Stimulated activated CD8-positive, alpha-beta memory T cell treated with anti-CD3 and anti-CD28 coated beads, Interleukin-15, amount 100 ng/mL, for 1 hour (primary cell): ENCODE measurements at places on chromosomes 7 and 10.

- no peak for DNase-seq
Observed at GRCh38 chr10:117000580-117000979, 4.4 kb downstream of the SHTN1 start.

DNA sequence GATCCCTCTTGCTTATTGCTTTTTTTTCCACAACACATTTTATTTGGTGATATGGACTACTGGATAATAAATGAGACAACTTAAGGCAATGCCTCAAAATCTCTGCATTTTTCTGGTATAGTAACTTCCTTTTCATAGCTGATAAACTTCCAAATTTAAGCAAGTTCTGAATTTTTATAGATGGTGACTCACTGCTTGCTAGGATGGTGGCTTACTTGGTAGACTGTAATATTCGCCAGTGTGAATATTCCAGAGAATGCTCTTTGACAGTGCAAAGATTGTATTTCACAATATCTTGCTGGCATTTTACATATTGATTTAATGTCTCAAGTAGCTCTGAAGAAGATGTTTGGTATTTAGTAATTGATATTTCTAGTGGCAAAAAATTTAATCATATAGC is 472.4 kb downstream of the TFEC start:
- no peak for DNase-seq

GRCh38 chr10:70592746-70593512 is 9.6 kb downstream of the PRF1 start:
- DNase-seq = no peak

DNA sequence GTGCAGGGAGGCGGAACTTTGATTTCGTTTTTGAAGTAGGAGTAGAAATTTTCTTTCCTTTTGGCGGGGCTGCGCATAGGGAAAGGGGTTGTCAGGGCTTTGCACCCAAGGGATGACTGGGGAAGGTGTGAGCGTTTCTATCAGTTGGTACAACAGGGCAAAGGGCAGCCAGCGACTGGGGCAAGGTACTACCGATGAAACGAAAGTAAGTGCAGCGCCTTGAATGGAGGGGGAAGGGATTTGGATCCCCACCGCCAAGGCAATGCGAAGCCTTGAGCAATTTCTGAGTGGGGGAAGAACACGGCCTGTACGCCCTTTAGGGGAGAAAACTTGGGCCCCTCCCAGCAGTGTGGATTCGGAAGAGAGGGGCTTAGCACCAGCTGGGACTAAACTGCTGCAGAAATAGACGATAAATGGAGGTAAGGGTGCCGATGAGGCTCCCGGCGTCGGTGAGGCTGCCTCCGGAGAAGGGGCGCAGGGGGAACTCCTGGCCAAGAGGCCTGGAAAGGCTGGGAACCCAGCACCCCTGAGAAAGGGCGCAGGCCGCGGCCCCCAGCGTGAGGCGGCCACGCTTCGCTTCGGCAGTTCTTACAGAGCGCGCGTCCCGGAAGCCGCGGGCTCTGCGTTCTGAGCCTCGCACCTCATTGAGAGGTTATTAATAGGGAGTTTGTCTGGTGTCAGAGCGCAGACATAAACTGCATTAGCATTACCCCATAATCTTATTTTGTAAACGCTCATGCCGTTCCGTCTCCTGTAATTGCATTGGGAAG is 10.0 kb upstream of the TLX1 start:
- no peak for DNase-seq

GRCh38 chr10:30118590-30118989 is 59.2 kb upstream of the JCAD start:
- DNase-seq = no peak

DNA sequence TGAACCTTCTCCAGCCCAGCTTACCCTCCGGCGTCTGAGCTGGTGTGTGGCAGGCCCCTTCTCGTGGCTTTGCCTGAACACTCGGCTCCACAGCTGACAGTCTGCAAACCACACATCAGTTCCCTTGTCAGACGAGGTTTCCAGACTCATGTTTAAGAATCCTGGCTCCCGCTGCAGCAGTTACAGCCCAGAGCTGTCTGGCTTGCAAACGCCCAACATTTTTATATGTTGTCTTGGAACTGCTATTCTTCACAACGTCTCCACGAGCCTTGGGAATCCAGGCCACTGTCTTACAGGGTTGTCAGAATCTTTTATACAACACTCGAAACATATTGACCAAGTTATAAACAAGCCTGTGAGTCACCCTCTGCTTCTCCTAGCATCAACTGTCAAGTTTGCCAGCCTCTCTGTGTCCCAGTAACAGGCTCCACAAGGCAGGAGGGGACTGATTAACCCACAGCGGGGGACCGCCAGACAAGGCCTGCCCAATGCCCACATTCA is 68.1 kb downstream of the TNS3 start:
- no peak for DNase-seq

DNA sequence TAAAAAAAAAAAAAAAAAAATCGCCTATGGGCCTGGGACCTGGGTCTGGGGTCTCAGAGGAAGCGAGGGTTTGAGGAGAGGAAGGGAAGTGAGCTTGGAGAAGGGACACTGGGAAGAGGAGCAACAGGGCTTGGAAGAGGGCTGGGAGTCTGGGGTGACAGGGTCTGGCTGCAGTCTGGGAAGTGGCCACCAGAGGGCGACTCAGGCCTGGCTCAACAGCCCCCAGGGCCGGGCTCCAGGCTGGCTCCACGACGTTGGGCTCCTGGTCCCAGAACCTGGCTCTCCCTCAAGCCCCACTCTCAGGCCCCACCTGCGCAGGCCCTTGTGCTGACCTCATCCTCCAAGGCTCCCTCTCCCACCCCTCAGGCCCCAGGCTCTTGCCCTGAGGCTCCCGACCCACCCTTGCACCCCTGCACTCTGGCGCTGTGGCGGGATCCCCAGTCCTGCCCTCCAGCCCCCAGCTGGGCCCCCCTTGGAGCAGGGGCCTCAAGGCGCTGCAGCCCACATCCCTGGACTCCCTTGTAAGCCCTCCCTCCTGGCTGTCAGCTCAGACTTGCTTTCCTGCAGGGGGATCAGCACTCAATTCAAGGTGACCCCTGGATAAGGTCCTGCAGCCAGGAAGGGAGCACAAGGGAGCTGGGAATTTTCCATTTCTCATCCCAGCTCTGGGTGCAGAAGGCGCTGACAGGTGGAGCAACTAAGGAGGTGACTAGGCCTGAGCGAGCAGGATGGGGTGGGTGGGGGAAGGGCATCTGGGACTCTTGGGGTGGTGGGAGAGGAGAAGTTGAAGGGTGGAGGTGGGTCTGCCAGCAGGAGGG is 5.4 kb upstream of the SPACDR start:
- DNase-seq = peak; percentile 77

- DNase-seq = no peak
Observed at GRCh38 chr10:132101529-132101928, 35.8 kb downstream of the JAKMIP3 start.

DNA sequence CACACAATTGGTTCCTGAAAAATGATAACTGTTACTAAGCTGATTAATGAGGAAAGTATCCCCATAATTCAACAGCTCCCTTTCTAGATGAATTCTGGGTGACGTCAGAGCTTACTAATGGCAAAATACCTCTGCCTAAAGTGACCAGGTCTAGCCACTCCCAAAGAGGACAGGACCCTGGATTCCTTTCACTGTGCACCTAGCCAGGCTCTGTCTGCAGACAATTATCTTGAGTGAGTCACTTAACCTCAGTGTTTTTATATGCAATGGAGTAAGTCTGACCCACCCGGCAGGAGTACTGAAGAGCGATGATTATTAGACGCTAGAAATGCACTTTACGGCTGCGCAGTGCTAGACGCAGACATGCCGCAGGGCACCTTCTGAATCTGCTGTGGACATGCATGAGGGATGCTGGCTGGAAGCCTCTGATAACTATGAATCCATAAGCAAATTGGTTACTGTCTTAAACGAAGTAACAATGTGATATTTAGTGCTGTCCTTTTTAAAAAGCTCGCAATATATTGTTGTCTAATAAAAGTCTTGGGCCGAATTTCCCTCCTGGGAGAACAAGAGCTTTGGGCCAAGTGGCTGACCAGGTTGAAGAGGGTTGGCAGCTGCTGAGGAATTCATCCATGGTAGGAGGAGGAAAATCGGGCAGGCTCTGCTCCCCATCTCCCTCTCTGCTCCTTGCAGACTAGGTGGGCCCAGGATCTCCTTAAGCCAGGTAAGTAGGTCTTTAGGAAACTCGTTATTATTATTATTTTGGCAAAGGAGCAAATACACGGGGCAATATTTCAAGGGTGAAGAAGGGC is 4.6 kb upstream of the INPP5A start:
- no peak for DNase-seq

DNA sequence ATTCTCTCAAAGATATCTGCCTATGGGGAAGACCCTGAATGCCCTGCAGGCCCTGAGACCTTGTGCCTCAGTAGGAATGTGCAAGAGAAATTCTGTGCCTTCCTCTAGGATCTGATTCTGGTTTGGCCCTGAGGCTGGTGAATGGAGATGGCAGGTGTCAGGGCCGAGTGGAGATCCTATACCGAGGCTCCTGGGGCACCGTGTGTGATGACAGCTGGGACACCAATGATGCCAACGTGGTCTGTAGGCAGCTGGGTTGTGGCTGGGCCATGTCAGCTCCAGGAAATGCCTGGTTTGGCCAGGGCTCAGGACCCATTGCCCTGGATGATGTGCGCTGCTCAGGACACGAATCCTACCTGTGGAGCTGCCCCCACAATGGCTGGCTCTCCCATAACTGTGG is 15.7 kb downstream of the DMBT1 start:
- no peak for DNase-seq

GRCh38 chr10:36771725-36772124 is 353.7 kb upstream of the ANKRD30A start:
- DNase-seq = no peak

DNA sequence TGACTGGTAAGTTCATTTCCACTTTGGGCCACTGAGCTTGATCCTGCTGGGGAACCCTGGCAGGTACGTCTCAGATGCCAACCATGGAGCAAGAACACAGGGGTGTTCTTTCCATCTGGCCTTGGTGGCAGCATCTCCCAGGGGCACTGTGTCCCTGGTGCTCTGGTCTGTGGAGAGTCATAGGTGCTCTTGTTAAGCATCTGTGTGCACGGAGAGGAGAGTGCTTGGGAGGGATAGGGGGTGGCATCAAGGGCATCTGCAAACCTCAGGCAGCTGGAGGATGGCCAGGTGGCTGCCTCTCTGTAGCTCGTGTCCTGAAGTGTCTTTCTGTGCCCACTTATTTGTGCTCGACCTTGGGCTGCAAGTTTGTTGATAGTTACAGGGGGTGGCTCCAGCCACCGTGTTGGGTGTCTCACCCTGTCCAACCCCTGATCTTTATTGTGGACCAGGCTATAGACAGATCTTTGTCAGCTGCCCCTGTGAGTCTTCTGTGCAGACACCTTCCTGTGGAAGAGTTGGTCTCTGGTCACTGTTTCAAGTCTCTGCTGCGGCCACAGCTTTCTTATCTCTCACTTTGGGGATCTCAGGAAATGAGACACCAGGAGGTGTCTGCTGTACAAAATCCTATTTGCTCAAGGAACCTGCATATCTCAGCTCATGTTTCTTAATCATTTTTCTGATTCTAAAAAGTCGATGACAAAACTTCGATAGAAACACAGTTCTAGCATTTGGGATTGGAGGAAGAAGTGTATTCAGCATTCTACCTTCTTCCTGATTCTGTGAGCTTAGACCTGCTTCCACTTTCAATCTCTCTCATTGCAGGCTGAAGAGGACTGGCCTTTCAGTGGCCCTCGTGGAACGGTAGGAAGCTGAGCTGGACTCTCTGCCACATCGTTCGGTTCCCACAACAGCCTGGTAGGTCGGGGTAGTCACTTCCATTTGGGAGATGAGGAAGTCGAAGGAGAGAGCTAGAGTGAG is 17.2 kb upstream of the GIMAP8 start:
- DNase-seq = no peak

- DNase-seq = no peak
Observed at GRCh38 chr10:61448841-61449600, 4.2 kb downstream of the TMEM26 start.

DNA sequence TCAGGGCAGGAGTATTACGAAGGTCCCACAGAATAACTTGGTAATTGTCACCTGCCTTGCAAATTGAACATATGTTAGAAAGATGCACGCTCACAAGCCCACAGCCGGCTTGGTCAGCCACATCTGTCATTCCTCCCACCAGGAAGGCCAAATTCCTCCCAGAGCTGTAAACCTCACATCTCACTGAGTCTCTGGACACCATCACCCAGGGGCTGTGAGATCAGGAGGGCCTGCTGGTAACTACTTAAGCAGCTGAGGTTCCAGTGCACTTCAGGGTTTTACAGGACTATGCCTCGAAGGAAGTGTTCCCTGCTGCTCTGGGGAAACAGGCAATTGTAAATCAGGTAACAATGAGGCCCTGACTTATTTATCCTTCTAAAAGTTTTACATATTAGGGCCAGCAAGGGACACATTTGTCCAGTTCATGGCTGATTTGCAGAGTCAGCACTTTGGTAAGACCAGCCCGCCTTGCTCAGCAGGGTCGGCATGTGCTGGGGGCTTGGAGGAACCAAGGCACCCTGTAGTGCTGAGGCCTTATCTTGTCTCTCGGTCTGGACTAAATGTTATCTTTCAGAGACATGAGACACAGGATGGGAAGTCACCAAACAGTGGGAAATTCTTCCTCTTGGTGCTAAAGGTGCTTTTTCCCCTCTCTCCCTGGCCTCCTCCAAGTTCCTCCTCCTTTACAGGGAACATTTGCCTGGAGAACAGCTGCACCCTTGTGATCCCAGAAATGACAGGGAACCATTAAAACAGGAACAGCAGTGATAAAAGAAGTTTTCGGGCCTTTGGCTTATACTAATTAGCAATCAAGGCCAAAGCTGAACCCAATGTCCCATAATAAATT is 34.3 kb downstream of the PYROXD2 start:
- DNase-seq = no peak

DNA sequence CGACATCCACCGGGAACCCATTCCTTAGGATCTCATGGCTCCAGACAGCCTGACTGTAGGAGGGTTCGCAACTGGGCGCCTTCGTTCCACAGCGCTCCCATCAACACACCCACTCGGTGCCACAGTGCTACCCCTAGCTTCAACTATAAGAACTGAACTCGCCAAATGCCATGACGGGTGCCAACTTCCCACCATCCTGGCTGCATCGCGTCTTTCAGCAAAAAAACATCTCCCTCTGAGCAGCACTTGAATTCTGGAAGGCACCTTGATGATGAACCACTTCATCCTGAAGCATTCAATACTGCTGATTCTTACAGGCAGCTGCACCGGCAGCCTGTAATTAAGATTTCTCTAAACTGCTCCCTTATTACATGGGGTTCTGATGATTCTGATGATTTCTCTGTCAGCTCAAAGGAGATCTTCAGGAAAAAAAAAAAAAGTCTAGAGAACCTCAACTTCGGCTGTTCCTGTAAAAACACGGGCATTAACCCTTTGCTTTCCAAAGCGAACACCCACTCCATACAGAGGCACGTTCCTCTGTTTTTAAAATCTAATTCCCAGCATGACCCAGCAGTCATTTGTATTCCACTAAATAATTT is 1.3 kb downstream of the CYTH3 start:
- no peak for DNase-seq

DNA sequence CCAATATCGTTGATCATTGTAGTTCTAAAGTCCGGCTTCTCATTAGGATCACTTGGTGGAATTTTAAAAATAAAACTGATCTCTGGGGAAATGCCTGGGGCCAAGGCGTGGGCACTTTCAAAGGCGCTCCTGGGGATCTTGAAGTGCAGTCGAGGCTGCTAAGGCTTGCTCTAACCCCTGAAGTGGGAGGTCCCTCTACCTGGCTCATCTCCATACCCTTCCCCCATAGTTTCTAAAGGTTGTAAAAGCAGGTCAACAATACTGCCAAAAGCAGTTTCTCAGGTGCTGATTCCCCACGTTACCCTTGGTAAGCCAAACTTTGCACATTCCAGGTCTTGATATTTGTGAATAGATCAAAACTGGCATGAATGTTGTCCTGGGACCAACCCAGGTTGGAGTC is 79.0 kb upstream of the SP8 start:
- DNase-seq = no peak

- no peak for DNase-seq
Observed at GRCh38 chr10:31656851-31657433, 271.7 kb downstream of the ARHGAP12 start.

- DNase-seq = no peak
Observed at GRCh38 chr10:26628395-26628794, 69.1 kb upstream of the PDSS1 start.
